Pancreas (tissue), 10 donors: ENCODE measurements at places on chromosomes 3 and 15.
A peak's percentile ranks its signal among the peaks of the same experiment; 100 is the strongest.

GRCh38 chr15:38554354-38554753 is 10.3 kb downstream of the RASGRP1 start:
- no peak for DNase-seq

DNA sequence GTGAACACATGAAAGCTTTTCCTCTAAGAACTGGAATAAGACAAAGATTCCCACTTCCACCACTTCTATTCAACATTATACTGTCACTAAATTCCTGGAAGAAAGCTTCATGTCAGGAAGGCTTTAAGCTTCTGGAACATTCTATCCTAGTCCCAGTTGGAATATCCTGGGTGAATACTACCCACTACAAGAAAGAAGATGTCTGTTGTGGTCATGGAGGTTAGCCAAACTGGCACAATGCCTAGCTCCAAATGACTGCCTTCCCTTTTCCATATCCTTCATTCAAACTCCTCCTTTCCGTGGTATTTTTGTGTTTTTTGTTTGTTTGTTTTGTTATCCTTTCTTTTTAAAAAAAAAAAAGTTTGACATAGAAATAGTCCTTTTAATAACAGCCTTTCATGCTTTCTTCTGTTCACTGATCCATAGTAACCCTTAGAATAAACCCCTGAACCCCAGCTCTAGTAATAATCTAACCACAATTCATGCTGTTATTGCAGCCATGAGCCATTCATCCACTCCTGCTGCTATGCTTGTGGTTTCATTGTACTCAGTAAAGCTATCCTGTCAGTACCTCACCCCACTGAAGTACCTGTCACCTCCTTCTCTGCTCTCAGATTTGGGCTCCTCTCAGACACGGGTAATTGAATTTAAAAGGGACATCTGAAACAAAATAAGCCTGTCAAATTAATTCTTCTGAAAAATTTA is 447.5 kb downstream of the IGSF11 start:
- no peak for DNase-seq

GRCh38 chr3:39127908-39128304 is 20.4 kb downstream of the TTC21A start:
- no peak for DNase-seq

- peak; percentile 58 for DNase-seq
These were observed 55.8 kb downstream of the DNAJB8 start for GRCh38 chr3:128410669-128411573.

- no peak for DNase-seq
These were observed 13.4 kb upstream of the KLF13 start for GRCh38 chr15:31313223-31313622.

DNA sequence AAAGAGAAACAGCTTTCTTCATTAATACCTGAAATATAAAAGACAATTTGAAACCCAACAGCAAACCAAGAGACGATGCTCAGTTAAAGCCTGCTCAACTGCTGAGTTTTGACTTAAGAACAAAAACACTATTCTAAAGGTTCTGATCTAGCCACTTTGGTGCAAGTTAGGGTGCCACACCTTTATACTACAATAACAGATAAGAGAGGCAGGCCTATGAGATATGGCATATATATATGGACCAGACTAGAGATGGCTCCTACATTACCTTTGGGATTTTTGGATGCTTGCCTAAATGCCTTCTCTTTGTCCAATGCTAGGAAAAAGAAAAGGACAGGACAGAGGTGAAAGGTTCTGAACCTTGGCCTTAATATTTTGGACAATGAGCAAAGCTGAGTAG is 68.6 kb downstream of the INO80 start:
- no peak for DNase-seq

DNA sequence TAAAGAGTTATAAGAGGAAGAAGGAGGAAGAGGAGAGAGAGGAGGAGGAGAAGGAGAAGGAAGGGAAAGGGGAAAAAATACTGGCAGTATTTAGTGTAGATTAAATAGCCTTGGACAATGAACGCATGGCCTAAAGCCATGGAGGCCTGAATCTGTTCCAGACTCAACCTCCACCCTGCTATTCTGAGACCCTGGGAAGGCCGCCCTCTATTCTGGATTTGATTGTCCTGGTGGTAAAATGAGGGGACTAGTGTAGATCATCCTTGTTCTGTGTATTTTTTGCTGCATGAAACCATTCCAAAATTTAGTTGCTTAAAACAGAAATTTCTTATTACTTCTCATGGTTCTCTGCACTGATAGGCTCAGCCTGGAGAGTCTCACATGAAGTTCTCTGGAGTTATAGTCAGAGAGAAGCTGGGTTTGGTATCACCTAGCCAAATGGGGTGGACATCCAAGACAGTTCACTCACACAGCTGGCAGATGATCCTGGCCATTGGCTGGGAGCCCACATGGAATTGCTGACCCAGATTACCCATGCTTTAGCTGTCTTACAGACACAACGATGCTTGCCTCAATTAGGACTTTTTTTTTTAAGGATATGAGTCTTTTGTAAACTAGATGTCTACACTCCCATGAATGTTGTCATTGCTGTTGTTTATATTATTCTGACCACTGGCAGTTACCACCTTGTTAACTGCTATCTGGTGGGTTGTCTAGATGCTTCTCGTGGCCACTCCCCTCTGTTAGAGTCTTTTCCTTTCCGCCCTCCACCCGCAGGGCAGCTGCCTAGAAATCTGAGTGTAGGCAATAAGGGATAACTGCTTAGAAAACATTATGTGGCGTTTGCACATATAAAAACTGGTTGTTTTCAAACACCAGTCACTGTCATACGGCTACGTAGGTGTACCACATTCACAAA is 149.9 kb downstream of the SST start:
- DNase-seq, result no peak

DNA sequence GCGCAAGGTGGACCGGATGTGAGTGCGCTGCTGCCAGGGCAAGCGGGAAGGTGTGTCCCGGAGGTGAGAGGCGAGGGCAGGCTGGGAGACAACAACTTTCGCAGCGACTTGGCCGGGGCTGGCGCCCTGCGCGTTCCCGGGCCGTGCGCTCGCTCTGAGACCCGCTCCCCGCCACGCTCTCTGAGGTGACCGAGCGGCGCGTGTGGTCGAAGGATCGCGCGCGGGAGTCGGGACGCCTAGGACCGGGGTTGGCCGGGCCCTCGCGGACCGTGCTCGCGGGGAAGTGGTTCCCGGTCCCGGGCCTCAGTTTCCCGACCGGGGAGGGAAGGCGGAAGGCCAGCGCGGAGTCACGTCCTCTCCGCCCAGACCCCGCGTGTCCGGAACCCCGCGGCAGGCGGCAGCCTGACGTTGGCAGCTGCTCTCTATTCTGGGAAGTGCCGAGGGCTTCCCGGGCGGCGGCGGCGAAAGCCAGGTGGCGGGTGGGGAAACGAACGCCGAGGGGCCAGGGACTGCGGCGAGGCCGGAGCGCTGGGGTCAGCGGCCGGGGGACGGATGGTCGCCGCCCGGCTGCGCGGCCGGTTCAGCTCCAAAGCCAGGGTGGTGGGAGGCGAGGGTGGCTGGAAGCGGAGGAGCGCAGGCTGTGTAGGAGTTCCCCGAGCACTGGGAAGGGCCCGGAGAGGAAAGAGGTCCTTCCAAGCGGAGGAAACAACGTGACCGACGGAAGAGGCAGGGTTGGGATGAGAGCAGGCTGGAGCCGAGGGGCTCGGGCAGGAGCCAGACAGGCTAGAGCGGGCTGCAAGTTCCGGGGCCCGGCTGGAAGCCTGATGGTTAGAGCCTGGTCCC is 1.0 kb upstream of the IGF2BP2 start:
- peak; percentile 86 for DNase-seq

- no peak for DNase-seq
These were observed 17.9 kb downstream of the DZIP1L start for GRCh38 chr3:138097192-138098172.

DNA sequence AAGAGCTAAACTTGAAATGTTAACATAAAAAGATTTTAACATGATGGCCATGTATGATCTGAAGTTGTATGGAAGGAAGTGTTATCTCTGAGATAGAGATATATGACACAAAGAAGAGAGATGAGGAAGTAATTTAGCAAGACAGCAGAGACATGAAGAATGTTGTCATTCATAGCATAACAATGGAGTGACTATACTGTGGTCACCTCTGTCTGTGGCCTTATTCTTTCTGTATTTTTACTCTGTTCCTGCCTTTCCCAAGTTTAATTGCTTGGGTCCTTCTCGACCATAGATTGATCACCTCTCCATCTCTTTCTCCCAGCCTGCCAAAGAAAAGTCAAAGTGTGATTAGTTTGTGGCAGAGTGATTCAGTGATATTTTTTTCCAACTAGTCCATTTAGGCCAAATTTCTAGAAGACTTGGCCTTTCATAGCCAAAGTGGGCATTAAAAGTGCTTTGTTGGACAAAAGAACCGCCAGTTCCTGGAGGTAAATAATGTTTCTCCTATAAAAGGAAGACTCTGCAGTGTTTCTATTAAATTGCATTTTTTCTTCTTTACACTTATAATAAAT is 711.9 kb downstream of the CADM2 start:
- no peak for DNase-seq

- DNase-seq, result no peak
These were observed 22.4 kb downstream of the CXCR6 start for GRCh38 chr3:45965653-45966052.

DNA sequence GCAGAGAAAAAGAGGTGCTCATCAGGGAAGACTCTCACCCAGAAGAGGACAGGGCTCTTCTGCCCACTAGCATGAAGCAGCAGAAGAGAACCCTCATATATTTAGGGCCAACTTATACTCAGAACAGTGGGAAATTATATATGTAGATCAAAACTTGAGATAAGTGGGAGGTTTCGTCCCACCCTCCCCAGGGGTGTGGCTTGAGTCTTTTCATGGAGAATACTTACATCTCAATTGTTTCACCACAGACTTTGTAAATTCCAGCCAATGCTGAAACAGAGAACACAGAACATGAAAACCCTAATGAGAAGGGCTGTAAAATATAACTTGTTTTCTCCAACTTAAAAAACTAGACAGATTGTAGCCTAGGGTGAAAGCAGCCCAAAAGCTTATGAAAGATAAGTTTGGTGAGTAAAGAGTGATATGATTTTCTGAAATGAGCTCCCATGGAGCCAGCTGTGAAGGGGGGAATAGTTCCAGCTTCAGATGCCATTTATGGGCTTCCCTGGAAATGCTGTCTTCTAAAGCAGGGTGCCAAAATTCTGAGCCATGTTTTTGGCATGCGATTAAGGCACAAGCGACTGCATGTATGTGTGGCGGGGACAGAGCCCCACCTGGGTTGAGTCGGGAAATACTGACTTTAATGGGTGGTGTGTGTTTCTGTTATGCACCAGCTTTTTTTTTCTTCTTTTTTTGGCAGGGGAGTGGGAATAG is 92.9 kb downstream of the WDR76 start:
- no peak for DNase-seq
